HL-60 (cell line): ENCODE measurements at places on chromosomes 11 and 22.

- DNase-seq: no peak
These were observed 283.7 kb downstream of the CTTN start for GRCh38 chr11:70682056-70682455.

GRCh38 chr11:10941871-10942270 is 84.0 kb upstream of the ZBED5 start:
- DNase-seq: no peak

- no peak for DNase-seq
These were observed 447.8 kb upstream of the CNTN5 start for GRCh38 chr11:98572941-98573340.

DNA sequence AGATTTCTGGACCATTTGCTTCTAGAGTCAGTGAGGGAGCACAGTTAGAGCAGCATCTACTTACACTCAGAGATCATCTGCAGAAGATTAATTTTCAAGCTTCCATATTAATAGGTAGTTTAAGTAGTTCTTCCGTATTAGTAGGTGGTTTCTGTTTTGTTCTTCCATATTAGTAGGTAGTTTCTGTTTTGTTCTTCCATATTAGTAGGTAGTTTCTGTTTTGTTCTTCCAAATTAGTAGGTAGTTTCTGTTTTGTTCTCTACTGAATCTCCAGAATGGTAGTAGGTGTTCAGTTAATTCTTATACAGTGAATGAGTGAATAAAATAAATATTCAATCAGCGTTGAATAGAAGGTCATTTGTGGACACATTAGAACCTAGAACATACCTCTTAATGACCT is 175.7 kb downstream of the TMEM135 start:
- DNase-seq: no peak
